Activated CD8-positive, alpha-beta memory T cell treated with anti-CD3 and anti-CD28 coated beads for 1 hour (primary cell): ENCODE measurements at places on chromosomes 4 and X.

GRCh38 chr4:124970011-124970410, 257.5 kb upstream of the ANKRD50 start:
- DNase-seq: no peak

DNA sequence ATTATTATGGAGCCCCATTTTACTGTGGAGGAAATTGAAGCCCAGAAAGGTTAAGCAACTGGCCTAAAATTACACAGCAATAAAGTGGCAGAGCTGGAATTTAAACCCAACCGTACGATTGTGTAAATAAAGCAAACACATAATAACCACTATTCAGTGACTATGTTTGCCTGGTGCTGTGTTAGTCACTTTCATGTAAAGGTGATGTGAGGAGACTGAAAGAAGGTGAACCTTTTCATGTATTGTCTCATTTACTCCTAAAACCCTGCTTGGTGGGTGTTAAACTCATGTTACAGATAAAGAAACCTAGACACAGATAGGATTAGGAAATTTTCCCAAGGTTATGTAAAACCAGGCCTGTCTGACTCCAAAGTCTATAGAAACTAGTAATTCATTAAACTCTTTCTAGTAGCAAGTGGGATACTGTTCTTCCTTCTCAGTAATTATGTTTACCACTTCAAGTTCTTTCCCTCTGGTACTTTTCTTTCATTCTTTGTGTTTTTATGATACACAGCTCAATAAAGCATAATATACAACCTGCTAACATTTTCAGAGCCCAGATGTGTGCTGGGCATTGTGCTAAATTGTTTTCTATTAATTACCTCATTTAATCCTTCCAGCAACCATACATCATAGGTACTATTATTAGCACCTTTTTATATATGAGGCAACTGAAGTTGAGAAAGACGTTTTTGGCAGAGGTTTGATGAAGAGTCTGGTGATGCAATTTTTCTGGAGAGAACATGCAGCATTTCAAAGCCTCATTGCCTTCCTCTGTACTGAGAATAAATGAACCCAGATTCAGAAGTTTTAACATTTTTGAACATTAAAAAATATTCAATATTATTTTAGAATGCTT, 202.7 kb downstream of the SPRY1 start:
- no peak for DNase-seq

GRCh38 chrX:23548164-23548563, 119.1 kb upstream of the PRDX4 start:
- no peak for DNase-seq

- DNase-seq: no peak
Observed at GRCh38 chr4:33493231-33493630, 2751.1 kb downstream of the ARAP2 start.

DNA sequence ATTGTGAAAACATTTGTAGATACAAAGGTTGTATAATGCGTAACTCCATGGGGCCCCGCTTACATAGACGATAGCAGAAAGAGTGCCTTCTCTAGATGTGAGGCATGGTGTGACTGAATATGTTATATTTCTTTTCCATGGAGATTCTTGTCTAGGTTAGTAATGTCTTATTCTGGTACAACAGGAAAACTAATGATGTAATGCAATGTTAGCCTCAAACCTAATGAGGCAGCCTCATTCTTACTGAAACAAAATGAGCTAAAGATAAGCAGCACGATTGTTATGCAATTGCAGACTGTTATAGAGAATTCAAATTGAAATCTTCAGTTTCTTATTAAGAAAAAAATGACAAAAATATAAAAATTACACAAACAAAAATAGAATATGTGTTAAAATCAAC, 171.1 kb upstream of the ANKRD50 start:
- no peak for DNase-seq

DNA sequence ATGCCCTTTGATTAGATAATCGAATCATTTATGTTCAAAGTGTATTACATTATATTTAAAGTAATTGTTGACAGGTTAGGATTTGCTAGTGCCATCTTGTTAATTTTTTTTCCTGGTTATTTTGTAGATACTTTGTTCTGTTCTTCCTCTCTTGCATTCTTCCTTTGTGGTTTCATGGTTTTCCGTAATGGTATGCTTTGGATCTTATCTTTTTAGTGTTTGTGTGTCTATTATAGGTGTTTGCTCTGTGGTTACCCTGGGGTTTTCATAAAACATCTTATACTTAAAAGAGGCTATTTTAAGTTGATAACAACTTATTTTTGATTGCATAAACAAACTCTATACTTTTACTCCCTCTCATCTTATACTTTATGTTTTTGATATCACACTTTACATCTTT, 108.2 kb upstream of the SRD5A3 start:
- no peak for DNase-seq

DNA sequence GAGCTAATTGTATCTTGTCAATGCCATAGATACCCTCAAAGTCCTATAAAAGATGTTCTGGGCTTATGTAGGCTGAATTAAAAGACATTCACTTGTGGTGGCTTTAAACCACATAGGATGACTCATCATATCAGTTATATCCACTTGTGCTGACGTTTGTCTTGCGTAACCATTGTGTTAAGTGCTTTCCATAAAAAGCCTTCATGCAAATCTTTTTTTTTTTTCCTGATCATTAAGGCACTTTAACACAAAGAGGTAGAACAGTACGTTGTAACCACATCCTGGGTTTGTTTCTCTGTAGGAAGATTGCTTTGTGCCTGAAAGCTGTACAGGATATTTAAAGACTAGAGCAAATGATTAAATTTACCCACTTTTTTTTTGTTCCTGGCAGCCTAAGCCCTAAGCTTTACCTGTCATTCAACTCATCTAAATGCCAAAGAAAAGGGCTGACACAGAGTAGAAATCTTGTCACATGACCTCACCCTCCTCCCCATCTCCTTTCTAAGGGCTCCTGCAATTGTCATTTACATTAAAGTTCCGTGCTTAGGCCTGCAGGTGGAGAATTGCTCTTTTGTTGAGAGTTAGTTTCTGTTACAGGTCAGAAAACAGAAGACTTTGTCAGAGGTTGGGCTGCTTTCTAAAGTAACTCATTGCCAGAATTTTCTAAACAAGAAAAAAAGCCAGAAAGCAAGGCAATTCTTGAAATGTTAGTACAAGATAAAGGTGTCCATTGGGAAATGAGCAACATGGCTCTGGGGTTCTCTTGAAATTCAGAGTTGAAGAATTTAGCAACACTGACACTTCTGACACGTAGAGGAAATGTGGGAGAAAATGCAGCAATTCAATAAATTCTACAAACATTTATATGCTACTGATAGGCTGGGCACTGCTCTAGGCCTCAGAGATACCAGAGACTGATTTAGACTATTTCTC, 555.6 kb downstream of the PPARGC1A start:
- no peak for DNase-seq
